ENCODE measurements at places on chromosomes 4 and X.

DNA sequence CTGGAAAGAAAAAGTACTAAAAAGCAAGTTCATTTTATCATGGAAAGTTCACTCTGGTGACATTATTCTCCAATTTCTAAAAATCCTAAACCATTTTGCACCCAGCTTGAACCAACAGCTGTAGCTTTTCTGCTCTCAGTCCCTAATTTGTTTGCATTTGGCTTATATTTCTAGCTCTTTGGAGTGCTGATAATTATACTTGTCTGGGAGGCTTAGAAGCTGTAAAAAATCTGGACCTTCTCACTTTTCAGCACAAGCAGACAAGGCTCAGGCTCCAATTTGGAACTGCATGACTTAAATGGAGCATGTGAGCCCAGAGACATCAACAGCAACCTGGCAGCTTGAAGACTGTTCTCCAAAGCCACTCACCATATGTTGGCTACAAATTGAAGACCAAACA is 170.9 kb upstream of the PCDH18 start:
- DNase-seq, result no peak

DNA sequence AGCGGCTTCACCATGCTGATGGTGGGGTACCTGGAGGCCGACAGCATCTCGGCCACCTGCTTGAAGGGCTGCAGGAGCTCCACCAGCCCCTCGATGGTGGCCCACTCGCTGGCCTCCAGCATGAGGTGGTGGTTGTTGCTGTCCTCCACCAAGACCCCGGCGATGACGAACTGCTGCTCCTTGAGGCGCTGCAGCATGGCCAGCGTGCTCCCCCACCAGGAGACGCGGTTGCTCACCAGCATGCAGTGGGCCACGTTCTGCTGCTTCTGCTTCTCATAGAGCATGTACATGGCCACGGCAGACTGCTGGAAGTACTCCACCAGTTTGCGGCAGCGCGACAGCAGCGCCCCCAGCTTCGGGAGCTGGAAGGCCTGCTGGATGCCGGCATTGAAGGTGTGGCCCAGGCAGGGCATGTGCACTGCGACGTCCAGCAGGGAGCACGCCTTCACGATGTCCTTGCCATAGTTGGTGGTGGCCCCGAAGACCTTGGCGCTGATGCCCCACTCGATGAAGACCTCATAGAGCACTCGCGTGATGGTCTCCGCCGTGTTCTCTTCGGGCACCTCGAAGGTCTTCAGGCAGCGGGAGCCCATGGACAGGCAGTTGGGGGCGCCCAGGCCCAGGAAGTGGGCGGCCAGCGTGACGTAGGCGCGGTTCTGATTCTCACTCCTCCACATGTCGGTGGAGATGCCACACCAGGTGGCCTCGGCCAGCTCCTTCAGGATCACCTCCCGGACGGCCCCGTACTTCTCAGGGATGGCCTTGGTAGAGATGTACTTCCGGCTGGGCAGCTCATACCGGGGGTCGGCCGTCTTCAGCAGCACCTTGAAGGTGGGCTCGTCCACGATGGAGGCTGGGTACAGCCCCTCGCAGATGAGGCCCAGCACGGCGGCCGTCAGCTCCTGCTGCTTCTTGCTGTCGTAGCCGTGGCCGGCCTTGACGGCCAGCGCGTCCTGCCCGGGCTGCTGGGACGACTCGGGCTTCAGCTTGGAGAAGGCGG is 11.0 kb downstream of the DHRSX start:
- no peak for DNase-seq

GRCh38 chr4:173231916-173232315 is 63.3 kb downstream of the GALNT7 start:
- no peak for DNase-seq

GRCh38 chr4:121877041-121877773 is 6.9 kb upstream of the BBS7 start:
- no peak for DNase-seq

DNA sequence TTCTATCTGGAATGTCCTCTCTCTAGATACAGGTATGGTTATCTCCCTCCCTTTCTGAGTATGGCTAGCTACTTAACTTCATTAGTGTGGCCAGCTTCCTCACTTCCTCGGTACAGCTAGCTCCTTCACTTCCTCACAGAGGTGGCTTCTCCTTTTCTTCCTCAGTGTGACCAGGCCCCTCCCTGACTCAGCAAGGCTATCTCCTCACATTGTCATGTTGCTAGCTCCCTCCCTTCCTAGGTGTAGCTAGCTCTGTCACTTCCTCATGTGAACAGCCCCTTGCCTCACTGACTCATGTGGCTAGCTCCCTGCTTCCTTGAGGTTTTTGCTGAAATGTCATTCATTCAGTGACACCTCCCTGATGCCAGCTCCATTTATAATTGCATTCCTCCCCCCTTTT is 67.3 kb upstream of the DDIT4L start:
- no peak for DNase-seq

DNA sequence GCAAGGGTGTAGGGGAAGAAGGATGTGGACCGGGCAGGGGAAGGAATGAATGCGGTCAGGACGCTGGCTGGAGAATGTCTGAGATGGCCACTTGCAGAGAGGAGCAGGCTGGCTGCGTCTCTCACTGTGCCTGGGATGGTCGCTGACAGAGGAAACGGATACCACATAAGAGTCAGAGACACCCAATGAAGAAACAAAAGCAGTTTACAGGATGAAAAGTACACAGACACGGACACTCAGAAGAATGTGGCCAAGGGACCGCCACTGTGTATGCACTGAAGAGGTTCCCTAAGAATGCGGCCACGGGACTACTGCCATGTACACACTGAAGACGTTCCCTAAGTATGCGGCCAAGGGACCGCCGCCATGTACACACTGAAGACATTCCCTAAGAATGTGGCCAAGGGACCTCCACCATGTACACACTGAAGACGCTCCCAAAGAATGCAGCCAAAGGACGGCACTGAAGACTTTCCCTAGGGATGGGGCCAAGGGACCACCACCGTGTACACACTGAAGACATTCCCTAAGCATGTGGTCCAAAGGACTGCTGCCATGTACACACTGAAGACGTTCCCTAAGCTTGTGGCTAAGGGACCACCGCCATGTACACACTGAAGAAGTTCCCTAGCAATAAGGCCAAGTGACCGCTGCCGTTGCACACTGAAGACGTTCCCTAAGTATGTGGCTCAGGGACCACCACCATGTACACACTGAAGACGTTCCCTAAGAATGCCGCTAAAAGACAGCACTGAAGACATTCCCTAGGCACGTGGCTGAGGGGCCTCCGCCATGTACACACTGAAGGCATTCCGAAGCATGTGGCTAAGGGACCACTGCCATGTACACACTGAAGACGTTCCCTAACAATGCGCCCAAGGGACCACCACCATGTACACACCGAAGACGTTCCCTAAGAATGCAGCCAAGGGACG is 32.2 kb downstream of the DHRSX start:
- DNase-seq, result no peak

DNA sequence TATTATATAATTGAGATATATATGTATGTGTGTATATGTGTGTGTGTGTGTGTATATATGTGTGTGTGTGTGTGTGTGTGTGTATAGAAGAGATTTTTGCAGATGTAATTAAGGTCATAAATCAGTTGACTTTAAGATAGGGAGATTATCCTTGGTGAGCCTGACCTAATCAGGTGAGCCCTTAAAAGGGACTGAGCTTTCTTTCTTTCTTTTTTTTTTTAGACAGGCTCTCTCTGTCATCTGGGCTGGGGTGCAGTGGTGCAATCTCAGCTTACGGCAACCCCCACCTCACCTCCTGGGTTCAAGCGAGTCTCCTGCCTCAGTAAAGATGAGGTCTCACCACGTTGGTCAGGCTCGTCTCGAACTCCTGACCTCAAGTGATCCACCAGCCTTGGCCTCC is 155.1 kb upstream of the RASGEF1B start:
- DNase-seq, result no peak

GRCh38 chr4:688854-689681 is at the start of gene SLC49A3:
Gene SLC49A3 (minus strand): TSS chr4:689151. CDS start chr4:689127, 24 bp downstream.
- no peak for DNase-seq

GRCh38 chrX:147958291-147958690 is 22.8 kb upstream of the FMR1NB start:
- DNase-seq, result no peak

DNA sequence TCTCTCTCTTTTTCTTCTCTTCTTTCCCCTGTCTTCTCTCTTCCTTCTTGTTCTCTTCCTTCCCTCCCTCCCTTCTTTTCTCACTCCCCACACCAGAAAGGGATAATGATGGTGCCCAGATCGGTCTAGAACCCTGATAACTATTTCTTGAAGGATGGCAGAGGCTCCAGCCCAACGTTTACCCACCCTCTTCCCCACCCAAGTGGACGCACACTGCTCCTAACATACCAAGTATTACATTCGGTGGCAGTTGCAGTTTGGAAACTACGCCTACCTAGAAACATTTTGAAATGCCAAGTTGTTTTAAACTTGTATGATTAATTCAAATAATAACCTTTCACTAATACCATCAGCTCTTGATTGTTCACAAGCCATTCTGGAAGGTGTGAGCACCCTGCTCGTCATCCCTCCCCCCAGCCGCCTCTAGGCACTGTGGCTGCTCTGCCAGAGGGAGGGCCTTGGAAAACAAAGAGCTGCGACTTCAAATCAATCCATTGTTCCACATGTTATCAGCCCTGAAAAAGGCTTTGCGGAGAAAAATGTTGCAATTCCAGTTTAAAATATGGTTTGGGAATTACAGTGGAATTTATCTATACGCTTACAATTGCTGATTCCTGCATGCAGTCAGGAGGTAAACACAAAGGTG is 1017.5 kb upstream of the TENM3 start:
- DNase-seq, result no peak

- peak; percentile 31 for DNase-seq
These were observed 20.1 kb upstream of the AP1S2 start for GRCh38 chrX:15874672-15875071.

- no peak for DNase-seq
These were observed 6.3 kb downstream of the UBA6 start for GRCh38 chr4:67694662-67695061.

- DNase-seq, result no peak
These were observed 23.8 kb downstream of the CDKL5 start for GRCh38 chrX:18449236-18449635.

DNA sequence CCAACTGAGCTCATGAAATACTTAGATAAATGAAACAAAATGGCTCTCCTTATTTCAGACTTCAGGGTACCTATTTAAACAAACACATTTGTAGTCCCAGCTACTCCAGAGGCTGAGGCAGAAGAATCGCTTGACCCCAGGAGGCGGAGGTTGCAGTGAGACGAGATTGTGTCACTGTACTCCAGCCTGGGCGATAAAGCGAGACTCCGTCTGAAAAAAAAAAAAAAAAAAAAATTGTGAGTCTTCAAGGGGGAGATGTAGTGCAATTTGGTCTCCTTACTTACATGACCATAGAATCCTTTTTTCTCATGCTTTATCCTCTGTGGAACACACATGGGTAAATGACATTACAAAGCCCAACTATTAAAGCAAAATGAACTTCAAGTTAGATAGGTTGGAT is 2.3 kb upstream of the ADAMTS3 start:
- no peak for DNase-seq

- no peak for DNase-seq
These were observed 68.7 kb downstream of the ENPP6 start for GRCh38 chr4:184148738-184149637.

- no peak for DNase-seq
These were observed 64.4 kb downstream of the CXCL13 start for GRCh38 chr4:77669946-77670590.

- DNase-seq, result no peak
These were observed 18.6 kb downstream of the GRK4 start for GRCh38 chr4:2982012-2982411.

GRCh38 chr4:182056866-182057265 is 186.3 kb upstream of the TENM3 start:
- DNase-seq, result no peak

- DNase-seq, result no peak
These were observed at the start of gene PCDH7 for GRCh38 chr4:30720021-30720660. Gene PCDH7 (plus strand): TSS chr4:30720369. CDS start chr4:30721423, 1,054 bp downstream.
